Stimulated activated CD4-positive, alpha-beta T cell treated with anti-CD3 and anti-CD28 coated beads, Interleukin-1b, Interleukin-23, amount 100 ng/mL, for 1 hour (primary cell): ENCODE measurements at places on chromosomes 4 and X.
A peak's percentile ranks its signal among the peaks of the same experiment; 100 is the strongest.

DNA sequence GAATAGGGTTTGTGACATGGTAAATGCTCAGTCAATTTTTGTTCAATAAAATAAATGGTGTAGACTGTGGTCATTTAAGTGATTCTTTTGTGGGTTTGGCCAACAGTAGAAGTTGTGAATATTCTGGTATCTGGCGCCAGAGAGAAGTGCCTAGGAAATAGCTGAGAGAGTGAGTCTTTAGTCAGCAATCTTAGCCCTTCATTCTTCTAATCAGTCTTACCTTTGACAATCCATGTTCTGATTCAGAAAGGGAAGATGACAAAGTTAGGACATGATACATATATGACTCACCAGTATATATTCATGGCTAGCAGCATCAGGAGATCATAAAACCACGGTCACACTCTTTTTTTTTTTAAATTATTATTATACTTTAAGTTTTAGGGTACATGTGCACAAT, 141.8 kb upstream of the PCDH18 start:
- DNase-seq = no peak

DNA sequence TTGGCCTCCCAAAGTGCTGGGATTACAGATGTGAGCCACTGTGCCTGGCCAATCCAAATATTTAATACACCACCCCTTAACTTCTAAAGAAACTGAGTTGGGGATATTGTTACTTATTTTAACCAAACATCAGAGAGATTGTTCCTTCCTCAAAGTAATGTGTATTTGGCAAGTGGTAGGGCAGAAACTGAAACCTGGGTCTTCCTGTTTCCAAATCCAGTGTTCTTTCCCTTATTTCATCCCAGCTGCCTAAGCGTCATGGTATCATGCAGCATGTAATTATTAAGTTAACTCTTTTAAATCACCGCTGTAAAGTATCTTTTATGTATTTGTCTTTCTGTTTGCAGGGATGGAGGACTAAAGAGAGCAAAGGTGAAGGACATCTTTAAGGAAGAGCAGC, 68.4 kb downstream of the GPAT3 start:
- DNase-seq = no peak

GRCh38 chr4:106287353-106287969, 28.5 kb downstream of the TBCK start:
- DNase-seq = no peak

GRCh38 chr4:88600176-88600838, 8.0 kb downstream of the HERC3 start:
- no peak for DNase-seq

DNA sequence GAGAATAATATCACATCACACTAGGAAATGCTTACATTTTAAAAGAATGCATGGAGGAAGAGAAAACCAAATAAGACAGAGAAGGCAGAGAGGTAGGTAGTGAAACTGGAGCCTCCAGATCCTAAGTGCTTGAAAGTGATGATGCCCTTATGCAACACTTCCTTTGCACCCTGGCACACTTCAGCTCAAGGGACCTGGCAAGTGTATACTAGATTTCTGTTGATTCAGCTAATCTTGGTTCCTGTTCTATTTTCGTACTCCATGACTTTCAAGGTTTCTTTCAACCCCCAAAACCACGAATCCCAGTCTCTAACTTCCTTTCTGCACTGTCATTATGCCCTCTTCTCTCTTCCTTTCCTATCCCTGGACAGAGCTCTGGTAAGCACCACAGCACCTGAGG, 36.9 kb upstream of the SH3KBP1 start:
- DNase-seq = no peak

DNA sequence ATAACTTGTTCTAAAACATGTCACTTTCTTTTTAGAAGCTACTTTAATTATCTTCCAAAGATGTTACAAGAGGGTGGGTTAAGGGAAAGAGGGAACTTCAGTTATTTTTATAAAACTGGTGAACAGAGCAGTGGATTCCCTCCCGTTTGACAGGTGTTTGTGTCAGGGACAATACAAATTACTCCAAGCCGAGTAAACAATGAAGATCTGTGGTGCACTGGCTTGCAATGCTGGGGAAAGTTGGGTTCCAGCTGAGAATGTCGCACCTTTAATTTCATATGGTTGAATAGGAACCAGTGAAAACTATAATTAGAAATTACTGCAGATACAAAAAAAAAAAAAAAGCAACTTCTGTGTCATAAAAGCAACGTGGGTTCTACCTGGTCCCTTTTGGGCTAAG, 98.6 kb upstream of the TTC29 start:
- no peak for DNase-seq

DNA sequence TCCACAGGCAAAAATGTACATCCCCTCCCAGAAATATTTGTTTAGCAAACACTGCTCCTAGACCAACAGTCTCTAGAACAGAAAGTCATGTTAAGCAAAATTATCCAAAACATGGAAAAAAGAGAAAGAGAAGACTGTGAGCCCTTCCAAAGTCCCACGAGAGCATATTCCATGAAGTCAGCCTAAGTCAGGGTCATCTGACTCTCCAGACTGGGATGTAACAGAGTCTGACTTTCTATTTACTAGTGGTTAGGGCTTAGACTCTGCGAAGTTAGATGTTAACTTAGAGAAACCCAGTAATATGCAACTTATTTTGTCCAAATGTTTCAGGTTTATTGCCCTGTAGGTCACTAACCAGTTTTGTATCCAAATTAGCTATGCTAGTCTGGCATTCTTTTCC, 102.3 kb downstream of the MID1 start:
- no peak for DNase-seq

GRCh38 chr4:68617003-68617698, 41.0 kb upstream of the UGT2B17 start:
- no peak for DNase-seq

DNA sequence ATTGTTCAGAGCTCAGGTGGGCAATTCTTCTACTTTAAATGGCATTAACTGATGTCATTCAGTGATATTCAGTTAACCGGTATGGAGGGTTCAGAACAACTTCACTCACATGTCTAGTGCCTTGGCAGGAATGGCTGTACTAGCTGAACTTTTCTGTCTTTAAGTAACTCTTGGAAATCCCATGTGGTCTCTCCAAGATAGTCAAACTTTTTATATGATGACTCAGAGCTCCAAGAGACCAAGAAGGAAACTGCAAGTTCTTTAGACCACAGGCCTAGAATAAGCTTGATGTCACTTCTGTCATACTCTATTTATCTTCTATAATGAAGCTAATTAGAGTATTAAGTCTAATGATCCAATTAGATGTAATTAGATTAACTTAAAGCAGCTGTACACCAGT, 24.9 kb downstream of the LHFPL1 start:
- DNase-seq = no peak

DNA sequence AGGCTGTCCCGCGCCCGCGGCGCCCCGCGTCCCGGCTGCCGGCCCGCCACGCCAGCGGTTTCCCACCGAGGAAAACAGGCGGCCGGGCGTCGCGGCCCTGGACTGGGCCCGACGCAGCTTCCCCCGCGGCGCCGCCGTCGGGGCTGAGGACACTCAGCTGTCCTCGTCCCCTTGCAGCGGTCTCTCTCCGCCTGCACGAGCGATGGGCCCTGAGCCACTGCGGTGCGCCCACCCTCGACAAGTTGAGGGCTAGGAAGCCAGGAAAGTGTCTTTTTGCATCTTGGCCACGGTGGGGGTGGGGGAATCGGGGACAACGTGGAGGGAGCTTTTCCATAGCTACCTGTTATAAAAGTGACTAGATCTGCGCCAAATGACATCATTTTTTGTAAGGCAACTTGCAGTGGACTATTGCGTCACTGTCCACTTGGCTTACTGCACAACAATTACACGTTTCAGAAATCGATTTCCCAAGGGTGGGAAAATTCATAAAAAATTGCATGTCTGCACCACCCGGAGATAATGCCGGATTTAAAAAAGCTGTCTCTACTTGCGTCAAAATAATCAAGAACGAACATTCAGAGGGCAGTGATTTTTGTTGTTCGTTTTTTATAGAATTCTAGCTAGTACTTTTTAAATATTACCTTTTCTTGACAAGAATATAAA, 1.1 kb downstream of the KLHL15 start:
- DNase-seq = peak; percentile 3

- no peak for DNase-seq
Measured at GRCh38 chr4:1499465-1499864, 93.2 kb upstream of the NKX1-1 start.

- no peak for DNase-seq
Measured at GRCh38 chr4:56690393-56690792, 9.3 kb upstream of the HOPX start.

DNA sequence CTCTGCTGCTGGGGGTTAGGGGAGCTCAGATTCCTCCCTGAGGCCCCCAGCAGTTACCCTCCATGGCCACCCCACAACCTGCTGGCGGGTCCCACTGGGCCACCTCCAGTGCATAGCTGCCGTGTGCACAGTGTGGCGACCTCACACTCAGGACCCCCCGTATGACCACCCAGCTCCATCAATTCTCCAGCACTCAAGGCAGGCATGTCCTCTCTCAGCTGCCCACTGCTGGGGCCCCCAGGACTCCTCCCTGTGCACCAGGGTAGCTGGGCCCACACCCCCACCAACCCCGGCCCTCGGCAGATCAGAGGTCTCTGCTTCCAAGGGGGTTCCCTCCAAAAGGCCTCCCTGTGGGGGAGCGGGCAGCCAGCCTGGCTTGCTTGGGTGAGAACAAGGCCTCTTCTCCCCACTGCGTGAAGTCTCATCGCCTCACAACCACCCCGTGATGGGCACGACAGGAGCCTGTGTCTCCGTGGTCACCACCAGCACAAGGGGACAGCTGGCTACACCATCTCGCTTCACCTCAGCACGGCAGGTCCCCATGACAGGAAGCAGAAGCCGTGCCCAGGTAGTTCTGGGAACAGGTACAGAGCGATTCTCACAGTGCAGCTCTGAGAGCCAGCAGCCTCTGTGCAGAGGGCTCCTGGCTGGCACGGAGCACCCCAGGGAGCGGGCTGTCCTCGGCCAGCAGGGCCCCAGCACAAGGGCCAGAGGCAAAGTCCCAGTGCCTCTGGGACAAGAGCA, 4.6 kb upstream of the HAUS3 start:
- DNase-seq = no peak

DNA sequence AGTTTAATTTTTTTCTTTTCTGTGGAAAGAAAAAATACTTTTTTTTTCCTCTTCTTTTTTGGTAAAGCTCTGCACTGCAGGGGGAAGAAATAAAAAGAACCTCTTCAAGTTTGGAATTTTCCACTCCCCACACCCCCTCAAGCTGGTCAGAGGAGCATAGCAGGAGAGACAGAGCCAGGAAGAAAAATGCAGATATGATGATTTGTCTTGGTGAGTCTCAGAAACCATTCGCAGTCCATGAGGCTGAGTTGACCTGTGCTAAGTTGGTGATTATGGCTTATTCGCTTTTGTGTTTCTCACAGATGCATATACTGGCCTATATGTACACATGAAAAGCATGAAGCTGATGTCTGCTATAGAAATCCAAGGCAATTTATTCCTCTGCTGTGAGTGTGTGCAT, 205.9 kb downstream of the LDB2 start:
- no peak for DNase-seq

- no peak for DNase-seq
Measured at GRCh38 chr4:81427344-81427821, 44.3 kb downstream of the RASGEF1B start.

DNA sequence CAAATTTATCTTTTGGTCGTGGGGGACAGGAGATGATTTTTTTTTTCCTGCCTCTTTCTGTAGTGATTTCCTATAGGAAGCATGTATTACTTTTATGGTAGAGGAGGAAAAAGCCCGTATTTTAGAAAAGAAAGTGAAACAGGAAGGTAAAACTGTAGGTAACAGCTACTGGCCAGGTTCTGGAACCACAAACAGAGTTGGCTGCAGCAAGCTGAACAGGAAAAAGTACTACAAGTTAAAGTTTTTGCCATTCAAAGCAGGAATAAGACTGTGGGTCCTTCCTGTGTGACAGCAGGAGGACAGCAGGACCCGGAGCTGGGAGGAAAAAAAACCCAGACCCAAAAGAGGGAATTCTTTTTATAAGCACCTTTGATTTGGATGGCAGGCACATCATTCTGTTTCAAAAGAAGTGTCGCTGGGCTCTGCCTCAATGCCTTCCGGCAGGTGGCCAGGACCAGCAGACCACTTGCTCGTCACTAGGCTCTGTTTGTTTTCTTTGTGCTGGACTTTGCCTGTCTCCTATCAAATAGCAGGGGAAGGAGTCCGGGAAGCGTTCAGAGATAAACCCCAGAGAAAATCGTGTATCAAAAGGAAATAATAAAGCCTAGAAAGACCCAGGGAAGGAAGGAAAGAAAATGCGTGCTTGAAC, 277.9 kb downstream of the ADGRA3 start:
- DNase-seq = no peak

DNA sequence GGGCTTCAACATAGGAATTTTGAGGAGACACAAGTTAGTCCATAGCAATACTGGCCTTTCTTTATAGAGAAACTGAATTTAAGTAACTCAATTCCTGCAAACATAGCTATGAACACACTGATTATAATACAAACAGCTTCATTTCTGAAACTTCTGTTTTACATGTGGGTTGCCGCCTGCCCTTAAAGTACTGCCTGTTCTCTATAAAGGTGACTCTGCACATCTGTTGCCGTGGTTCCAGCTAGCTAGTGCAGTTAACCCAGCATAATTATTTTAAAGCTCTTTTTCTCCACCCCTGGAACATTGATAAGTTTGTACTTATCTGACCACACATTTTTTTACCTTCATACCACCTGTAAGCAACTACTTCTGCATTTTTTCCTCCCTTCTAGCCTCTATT, 177.6 kb downstream of the NWD2 start:
- DNase-seq = no peak

GRCh38 chr4:139028191-139028661, 12.6 kb downstream of the NOCT start:
- DNase-seq = no peak
